ENCODE measurements at places on chromosomes 2 and 18.

- peak; percentile 79 for DNase-seq
Observed at GRCh38 chr18:10519999-10520935, 5.6 kb upstream of the NAPG start.

- peak; percentile 86 for DNase-seq
Observed at GRCh38 chr2:177164584-177165052, 48.0 kb upstream of the HNRNPA3 start.

DNA sequence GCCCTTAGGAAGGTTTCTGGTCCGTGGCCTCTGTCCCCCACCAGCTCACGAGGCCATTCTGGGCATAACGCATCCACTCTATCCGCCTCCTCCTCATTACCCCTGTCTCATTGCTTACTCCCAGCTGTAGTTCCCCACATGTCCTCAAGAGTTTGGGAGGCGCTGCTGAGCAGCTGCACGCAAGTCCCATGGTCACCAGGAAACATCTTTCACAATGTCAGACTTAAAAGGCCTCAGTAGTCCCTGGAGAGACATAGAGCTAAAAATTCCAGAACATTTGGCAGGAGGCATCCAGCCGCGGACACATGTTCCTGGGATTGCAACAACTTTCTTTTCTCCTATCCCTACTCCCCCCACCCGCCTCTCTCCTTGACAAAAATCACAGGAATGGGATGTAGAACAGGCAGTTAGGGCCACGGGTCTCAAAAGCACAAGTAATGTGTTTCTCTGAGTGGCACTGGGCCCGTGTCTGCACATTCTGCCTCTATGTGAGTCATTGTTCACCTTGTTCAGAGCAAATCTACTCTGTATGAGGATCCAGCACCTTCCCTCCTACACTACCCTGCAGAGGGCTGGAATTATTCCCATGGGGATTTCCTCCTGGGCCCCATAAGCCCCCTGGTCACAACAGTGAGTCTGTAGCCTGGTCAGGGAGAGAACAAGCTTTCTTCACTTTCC, 8.1 kb downstream of the LBH start:
- peak; percentile 66 for DNase-seq

- DNase-seq: no peak
Observed at GRCh38 chr18:78789850-78790249, 189.8 kb upstream of the SALL3 start.

DNA sequence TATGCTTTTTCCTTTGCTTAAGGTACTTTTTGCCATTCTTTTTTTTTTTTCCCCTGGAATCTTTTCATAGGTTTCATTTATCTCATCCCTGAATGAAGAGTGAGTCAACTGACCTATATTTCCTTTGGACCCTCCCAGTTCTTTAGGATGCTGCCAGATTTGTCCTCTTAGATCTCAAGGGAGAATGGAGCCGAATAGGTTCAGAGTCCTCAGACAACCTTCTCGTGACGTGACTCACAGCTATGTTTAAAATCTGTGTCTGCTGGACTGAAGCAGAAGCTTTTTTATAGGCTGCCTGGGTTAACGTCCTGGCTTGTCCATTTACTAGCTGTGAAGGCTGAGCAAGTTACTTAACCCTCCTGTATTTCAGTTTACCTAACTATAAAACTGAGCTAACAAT, 358.6 kb downstream of the DLGAP1 start:
- DNase-seq: no peak

DNA sequence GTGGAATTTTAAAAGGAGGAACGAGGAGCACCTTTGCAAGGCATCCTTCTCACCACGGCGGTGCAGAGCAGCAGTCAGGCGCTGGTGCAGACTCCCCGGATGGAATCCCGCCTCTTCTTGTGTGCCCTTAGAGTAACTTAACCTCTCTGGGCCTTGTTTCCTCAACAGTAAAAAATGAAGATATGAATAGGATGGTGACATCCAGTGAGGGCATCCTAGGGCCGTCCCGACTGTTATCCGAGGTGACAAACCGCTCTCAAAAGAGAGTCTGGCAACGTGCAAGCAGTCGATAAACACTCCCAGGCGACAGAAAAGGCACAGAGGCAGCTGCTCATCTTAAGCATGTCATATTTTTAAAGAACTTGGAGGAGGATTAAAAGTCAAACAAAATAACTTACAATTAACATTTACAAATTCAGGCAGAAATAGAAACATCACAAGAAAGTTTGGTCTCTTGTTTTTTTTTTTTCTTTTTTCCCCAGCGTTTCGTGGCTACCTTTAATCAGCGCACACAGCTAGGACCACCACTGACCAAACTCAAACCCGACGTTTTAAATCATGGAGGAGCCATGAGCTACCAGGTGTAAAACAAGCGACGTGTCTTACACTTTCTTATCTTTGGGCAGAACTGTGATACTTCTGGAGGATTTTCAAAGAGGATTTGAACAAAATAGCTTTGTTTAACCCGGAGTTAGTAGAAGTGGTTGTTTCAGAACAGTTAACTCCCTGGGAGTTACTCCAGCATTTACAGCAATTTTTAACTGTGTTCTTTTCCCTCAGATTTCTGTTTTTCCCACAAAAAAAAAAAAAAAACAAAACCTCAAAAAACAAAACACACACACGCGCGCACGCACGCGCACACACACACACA, 2.1 kb downstream of the MBP start:
- peak; percentile 39 for DNase-seq

GRCh38 chr2:48178611-48179010, 272.3 kb upstream of the FBXO11 start:
- no peak for DNase-seq

DNA sequence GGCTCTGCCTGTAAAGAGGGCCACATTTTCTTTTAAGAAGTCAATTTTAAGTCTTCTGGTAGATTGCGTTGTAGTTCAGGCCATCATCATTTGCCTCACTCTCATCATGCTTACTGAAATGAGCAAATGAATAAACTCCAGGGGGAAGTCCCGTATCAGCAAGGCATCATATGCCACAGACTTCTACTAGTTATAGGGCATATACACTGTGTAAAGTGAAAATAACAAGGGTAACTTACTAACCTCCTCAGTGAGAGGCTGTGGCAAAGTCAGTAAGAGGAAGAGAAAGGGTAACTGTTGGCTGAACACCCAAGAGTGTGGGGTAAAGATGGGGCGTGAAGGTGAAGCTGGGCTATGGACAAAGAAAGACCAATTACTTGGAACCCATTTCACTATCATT, 456.2 kb downstream of the SPAG16 start:
- DNase-seq: no peak

Measured in KBM-7 (cell line).